ENCODE measurements at places on chromosomes 12 and 14.
A peak's percentile ranks its signal among the peaks of the same experiment; 100 is the strongest.

GRCh38 chr12:122646517-122647217, 56.5 kb downstream of the HCAR2 start:
- DNase-seq = peak; percentile 96

DNA sequence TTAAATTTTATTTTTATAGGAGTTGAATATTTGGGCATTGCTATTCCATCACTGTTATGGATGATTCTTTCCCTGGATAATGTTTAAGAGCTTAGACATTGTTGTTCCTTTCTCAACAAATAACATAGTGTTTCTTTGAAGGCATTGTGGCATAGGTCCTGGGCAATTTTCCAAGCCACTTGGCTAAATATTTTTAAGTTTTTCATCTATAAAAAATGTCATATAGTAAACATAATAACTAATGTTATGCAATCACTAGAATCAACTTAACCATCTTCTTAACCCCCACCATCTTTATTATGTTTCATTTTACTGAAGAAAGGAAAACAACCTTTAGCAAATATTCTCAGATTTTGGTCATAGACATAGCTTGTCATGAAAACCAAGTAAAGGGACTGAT, 600.6 kb upstream of the LMO3 start:
- DNase-seq = no peak

DNA sequence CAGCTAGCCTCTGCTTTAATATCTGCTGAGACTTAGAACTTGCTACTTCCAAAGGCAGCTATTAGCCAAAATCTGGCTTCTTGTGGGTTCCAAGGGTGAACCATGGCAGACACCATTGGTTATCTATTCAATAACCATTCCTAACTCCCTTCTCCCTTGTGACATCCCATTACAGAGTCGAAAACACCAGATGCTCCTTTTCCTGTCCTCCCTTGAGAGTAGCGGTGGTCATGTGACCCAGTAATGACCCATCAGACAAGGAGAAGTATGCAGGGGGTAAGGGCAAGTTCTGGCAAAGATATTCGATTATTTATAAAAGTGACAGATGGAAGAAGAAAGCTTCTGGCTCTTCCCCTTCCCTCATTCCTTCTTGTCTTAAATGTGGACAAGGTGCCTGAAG, 20.1 kb downstream of the TGFB3 start:
- no peak for DNase-seq

- no peak for DNase-seq
These were observed 4.3 kb downstream of the C14orf93 start for GRCh38 chr14:23005451-23006187.

DNA sequence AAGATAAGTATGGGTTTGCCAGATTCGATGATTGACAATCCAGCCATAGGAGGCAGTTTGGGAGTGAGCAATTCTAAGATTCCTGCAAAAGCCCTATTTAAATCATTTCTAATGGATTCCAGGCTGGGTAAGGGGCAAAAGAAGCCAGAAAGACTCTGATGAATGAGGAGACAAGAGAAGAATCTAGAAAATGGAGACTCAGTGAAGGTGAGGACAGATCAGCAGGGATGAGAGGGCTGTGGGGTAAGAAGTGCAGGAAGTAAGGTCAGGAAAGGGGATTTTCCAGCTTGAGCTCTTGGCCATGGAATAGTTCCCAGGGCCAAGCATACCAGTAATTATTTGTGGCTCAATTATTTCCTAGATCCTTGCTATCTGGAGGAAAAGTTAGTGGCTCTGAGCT, 87.3 kb downstream of the TMX1 start:
- no peak for DNase-seq

DNA sequence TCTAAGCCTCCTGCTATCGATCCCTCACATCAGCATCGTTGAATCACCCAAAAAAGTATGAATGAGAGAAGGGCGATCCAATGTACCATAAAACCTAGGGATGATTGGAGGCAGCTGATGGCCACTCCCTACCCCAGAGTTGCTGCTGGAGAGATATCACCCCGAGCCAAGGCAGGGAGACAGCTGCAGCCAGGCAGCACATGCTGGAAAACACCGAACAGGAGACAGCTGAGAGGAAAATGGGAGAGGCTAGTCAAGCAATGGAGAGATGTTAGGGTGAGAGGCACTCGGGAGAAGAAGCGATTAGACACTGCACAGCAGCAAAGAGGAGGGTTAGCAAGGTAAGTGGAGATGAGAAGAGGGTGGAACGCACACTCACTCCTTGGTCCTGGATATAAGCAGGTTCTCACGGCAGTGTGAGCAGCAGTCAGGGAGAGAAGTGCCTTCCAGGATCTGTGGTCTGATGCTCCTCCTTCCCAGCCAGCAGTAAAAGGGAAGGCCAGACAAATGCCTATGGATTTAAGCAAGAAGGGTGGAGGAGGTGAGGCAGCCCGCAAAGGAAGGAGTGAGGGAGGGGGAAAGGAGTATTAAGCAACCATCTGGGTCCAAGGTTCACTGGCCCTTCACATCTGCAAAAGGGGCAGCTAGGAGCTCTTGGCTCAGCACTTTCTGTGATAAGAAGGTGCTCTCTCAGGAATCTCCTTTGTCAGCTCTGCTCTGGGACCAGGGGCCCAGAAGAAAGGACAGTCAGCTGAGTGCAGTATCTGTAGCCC, at the start of gene SLC7A7:
TSS of gene SLC7A7 (minus strand) at position 495 of the 773 bp plus-strand sequence. CDS start 2,037 bp downstream, outside the sequence.
- peak; percentile 15 for DNase-seq

- no peak for DNase-seq
These were observed 95.8 kb upstream of the ATXN7L3B start for GRCh38 chr12:74441872-74442271.
